Hematopoietic multipotent progenitor cell treated with erythropoietin and hydrocortisone succinate and interleukin-3 and kit ligand, for 17 days (in vitro differentiated cells): ENCODE measurements at places on chromosomes 2 and 18.

DNA sequence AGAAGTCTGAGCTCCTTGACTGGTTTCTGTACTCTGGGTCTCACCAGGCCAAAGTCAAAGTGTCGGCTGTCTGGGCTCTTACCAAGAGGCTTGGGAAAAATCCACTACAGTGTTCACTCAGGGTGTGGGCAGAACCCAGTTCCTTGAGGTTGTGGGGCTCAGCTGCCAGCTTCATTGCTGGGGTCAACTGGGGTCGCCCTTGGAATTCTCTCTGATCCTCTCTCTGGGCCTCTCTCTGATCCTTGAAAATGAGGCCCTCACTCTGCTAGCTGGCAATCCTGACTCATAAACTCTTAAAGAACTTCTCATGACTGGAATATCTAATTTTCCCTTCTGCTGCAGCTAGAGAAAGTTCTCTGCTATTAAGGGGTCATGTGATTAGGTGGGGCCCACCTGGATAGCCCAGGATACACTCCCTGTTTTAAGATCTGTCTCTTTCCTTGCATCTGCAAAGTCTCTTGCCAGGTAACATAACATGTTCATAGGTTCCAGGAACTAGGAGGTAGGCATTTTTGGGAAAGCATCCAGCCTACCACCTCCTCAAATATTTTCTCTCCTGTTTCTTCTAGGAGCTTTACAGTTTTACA is 66.3 kb downstream of the SP110 start:
- no peak for DNase-seq

DNA sequence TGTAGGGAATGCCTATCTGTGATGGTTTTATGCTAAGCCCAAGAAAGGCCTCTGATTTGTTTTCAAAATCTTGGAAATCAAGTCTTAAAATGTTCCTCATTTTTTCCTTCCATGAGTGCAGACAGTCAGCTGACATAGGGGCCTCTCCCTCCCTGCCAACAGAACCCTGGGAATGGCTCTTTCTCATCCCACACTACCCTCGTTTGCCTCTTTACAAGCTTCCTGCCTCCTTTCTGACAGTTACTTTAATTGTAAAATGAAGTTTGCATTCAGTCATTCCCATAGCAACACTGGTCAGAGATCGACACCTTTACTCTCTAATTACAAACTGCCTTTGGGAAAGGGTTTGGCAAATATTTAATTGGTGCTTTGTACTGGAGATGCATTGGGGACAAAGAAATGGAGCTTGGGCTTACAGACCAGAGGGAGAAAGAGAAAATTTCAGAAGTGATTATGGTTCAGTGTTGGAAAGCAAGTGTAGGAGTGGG is 25.4 kb downstream of the KIF5C start:
- no peak for DNase-seq

GRCh38 chr2:9380702-9381628 is 42.4 kb downstream of the ITGB1BP1 start:
- DNase-seq: no peak

DNA sequence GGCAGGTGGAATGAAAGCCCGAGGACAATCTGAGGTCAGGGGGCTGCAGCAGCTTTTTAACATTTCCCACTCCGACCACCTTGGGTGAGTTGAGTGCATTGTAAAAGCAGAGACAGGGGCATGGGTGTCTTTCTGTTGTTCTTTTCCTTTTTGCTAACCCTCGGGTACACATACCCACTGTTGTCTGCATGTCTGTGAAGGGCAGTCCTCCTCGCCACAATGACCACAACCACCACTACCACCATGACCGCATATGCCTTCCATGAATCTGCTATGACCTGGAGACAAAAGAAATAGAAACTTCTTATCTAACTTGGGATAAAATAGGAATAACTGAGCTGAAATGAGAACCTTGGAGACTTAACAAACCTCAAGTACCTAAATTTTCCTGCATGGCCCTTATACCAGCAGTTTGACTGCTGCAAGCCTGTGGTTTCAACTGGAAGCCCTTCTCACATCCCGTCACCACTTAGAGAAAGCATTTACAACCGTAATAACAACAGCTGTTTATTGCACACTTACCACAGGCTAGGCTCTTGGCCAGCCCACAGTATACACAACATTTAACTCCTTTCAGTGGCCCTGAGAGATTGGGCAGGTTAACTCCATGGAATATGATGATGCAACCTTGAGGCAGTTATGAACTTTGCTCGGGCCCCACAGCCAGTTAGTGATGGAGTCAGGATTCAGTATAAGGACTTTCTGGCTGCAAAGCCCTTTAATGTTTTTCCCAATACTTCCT is 80.3 kb downstream of the GYPC start:
- no peak for DNase-seq

DNA sequence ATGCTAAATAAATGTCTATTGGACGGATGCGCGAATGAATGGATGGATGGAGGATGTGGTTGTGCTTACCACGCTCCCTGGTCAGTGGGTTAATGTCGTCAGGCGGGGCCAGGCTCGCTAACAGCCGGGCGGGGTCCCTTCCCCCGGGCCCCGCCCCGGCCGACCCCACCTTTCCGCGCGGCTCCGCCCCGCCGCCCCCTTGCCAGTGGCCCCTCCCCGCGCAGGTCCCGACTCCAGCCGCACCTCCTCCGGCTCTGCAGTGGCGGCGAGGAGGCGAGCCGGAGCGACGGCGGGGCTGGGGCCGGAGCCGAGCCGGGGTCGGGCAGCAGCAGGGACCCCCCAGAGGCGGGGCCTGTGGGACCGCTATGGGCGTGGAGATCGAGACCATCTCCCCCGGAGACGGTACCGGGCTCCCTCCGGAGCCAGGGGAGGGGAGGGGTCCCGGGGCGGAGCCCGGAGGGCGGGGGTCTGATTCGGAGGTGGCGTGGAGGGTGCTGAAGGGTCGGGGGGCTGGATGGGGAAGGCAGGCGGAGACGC is at the start of gene FKBP1B:
TSS of gene FKBP1B (plus strand) at position 257 of the 537 bp plus-strand sequence. CDS start at position 366, 109 bp downstream.
- peak; percentile 37 for DNase-seq

DNA sequence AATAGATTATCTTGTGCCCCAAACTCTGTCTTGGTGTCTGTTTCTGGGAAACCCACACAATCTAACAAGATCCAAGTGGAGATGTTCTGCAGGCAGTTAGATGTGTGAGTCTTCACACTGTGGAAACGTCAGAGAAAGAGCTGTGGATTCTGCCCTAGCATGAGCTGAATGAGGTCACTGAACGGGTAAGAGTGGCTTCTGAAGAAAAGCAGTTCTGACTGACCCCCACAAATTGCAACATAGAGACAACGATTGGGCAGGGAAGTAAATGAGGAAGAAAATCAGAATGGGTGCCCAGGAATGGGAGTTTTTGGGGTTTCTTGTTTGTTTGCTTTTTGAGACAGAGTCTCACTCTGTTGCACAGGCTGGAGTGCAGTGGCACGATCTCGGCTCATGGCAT is 12.9 kb upstream of the RPL37A start:
- no peak for DNase-seq

DNA sequence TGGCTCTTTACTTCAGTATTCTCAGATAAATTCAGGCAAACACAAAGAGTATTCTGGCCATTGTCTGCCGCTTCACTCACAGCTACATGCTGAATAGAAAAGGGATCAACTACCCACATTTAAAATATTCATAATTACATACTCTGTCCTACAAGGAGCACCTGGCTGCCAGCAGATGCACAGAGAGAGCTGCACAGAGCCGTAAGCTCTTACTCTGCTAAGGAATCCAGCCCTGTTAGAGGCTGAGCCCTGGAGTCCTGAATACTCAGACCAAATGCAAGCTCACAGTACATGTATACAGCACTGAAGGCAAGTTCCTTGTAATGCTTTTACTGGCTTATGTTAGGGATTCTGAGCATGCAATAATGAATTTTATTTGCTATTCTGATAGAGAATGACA is 80.3 kb downstream of the FTCDNL1 start:
- DNase-seq: no peak

GRCh38 chr2:3200420-3200939 is 177.1 kb downstream of the EIPR1 start:
- DNase-seq: no peak

DNA sequence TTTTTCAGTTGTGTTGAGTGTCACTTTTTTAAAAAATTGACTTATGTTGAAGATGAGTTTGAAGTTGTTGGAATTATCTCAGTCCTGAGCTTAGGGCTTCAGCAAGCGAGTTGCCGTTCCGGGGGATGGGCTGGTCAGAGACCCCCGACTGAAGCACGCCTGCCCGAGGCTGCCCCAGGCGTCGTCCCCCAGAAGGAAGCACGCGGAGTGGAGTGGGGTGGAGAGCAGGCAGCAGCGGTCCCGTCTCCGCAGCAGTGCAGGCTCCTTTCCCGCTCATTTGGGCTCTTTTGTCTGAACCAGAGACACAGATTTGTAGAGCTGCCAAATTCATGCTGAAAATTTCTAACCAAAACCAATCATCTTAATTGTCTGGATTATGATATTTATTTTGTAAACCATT is 33.7 kb downstream of the NFATC1 start:
- no peak for DNase-seq

- peak; percentile 57 for DNase-seq
Observed at GRCh38 chr2:73997813-73998212, 13.1 kb downstream of the TET3 start.

DNA sequence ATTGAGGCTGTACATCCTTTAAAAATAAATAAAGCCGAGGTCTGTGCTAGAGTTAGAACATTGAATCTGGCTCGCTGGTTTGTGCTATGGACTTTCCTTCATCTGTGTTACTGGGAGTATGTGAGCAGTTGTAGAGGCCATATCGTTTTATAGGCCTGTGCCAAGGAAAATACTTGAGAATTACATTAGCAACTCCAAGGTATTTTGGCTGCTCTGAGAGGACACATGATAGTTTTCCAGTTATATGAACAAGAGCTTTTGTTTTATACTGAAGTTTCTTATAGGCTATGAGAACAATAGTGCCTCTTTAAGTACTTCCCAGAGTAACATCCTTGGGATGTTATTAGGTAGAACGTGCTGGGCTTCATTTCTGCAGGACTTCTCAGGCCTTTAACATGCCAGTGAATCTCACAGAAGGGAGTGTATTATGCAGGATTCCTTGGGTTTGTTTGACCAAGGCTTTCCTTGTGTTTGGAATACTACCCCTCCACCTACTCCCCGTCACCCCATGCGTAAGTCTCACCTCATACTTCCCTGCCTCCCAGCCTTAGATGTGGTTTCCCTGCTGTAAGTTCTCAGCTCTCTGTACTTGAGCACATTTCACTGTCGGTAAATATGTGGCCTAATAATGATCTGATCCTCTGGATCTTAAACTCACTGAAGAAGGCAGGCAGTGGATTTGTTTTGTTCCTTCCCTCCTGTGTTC is 21.0 kb downstream of the TCF7L1 start:
- no peak for DNase-seq

- no peak for DNase-seq
Observed at GRCh38 chr2:213147538-213147937, 3.9 kb downstream of the IKZF2 start.

GRCh38 chr2:216765761-216766262 is 70.5 kb upstream of the IGFBP5 start:
- no peak for DNase-seq
